ENCODE measurements at places on chromosomes 2 and 18.

GRCh38 chr2:141455211-141455826 lies 675.5 kb downstream of the LRP1B start:
- no peak for ATAC-seq

DNA sequence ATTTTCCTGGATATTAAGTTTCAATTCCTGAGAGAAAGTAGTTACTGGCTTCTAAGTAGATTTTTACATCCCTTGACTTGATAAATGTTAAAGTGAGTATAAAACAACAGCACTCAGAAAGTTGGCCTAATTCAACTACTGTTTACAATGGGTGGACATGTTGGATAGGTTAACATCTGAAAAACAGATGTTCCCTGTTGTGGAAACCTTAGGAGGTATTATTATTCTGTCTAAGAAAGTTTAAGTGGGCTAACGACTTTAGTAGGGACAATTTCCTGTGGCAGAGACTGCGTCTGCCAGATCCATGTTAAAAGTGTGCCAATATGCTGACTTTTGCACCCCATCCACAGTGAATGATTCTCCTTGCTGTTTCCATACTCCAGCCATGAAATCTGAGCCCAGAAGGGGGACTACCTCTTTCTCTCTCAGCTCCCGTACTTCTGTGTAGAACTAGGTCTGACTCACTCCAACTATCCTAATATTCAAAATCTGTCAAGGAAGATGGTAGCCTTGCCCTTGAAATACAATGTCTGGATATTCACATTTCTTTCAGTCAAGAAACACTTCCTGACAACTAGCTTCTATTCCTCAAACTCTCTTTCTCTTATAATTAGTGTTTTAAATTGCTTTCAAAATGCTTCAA lies 327.5 kb upstream of the HNRNPA3 start:
- no peak for ATAC-seq

DNA sequence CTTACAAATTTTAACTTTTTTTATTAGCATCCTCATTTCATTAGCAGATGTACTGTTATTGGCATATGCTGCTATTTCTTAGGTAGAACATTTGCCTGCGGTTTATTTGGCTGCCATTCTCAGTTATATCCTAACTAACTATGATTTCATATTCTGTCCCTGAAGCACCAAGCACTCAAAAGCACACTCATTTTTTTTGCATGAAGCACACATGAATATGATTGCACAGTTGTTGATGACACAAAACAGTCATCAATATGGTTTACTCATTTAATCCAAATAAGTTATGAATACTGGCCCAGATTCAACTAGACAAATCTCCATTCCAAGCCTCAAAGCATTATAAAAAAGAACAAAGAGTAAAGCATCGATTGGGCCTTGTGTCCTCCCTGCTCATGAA lies 129.4 kb upstream of the CNTNAP5 start:
- ATAC-seq: no peak

GRCh38 chr2:217357886-217358620 lies 498.2 kb upstream of the TNP1 start:
- no peak for ATAC-seq

- ATAC-seq: no peak
These were observed 17.2 kb downstream of the ZNF142 start for GRCh38 chr2:218642121-218642656.

DNA sequence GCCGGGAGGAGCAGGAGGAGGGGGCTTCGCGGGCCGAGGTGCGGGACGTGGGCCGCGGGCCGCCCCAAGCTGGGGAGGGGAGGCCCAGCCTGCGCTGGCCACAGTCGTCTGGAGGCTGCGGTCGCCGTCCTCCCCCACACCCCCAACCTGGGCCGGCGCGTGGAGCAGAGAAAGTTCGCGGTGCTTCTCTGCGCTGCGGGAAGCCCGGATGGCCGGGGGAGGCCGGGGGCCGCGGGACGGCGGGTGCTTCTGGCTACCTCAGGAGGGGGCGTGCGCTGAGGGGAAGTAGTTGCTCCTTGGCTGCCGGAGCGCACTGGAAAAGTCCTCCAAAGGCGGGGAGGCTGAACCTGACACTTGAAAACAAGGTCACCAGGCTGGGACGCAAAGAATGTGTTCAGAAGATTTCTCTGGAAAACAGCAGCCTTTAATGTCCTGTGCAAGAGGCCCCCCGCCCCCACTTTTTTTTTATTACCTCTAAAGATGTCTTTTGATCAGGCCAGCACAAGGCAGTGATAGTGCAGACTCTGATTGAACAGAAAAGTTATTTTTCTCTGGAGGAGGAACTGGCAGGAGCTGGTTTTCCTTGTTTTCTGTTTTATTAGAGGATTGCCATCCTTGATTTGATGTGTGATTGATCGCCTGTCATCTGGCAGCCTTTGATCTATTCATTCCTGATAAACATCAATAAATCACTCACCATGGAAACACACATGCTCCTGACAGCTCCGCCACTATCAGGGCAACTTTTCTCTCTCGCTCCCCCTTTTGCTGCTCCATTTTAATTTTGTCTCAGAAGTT lies 1.6 kb downstream of the TSHZ1 start:
- ATAC-seq: no peak

All from activated T-helper 17 cell treated with anti-CD3 and anti-CD28 coated beads, Interleukin-2, amount 50 U/mL, for 72 hours (primary cell).